ENCODE measurements at places on chromosomes 7 and 10. TPM values are rescaled to one million over a fixed set of nuclear protein-coding genes. Genes with fewer than 3 reads are reported as not detected.

GRCh38 chr10:34001087-34001580, 666.7 kb upstream of the NRP1 start:
- DNase-seq, result no peak

DNA sequence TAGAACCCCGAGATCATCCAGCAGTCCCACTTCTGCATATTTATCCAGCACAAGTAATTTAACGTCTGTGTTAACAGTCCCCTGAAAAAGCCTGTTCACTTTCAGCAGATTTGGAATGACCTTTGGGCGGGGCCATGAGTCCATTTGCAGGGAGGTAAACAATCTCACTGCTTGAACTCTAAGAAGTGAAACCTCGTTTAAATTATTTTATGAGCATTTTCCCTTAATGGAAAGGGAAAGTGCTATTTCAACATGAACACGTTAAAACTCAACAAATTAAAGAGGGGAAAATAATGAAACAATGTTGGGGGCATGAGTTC, 282.8 kb downstream of the GATA3 start:
- no peak for DNase-seq

GRCh38 chr7:81492240-81492639, 277.6 kb downstream of the HGF start:
- no peak for DNase-seq

DNA sequence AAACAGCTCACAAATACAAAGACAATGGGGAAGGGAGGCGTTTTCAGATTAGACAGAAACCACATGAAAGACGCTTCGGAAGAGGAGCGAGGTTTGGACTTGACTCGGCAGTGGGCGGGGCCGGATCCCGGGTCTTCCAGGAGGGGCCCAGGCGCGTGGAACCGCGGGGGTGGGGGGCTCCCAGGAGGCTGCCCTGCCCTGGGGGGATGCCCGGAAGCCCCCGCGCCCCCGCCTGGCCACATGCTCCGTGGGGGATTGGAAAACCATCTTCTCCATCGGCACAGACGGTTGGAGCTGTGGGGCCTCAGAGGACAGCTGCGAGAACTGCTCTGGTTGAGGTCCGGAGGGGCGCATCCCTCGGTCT, 186.0 kb upstream of the SHH start:
- no peak for DNase-seq

- no peak for DNase-seq
These were observed 11.0 kb downstream of the RHBDD2 start for GRCh38 chr7:75889826-75890225.

GRCh38 chr10:87734987-87735827, 75.5 kb downstream of the PAPSS2 start:
- DNase-seq, result no peak

GRCh38 chr7:98474558-98474957, 73.7 kb upstream of the BAIAP2L1 start:
- DNase-seq, result no peak

- DNase-seq, result no peak
These were observed 220.8 kb upstream of the RNF32 start for GRCh38 chr7:156419782-156420181.

- no peak for DNase-seq
These were observed 217.0 kb upstream of the CTBP2 start for GRCh38 chr10:125377368-125377767.

GRCh38 chr7:111588065-111588433, 25.8 kb upstream of the IMMP2L start:
- no peak for DNase-seq

DNA sequence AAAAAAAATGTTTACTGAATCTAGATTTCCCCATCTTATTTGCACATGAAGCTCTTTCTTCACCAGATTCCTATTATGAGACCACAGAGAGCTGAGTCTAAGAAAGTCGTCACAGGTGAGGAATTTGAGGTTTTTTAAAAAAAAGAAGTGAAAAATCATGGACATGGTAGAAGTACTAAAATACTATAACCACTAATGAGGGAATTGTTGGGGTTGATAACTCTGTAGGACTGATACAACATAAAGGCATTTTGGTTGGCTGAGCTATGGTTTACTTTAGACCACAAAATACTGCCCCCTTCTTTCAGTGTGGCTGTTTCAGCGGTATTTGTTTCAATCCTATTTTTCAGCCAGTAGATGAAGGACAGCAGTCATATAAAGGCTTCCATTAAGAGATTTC, 1111.3 kb downstream of the TYW1 start:
- DNase-seq, result no peak

- DNase-seq, result no peak
These were observed 699 bp downstream of the CLIP2 start for GRCh38 chr7:74289659-74290552.

DNA sequence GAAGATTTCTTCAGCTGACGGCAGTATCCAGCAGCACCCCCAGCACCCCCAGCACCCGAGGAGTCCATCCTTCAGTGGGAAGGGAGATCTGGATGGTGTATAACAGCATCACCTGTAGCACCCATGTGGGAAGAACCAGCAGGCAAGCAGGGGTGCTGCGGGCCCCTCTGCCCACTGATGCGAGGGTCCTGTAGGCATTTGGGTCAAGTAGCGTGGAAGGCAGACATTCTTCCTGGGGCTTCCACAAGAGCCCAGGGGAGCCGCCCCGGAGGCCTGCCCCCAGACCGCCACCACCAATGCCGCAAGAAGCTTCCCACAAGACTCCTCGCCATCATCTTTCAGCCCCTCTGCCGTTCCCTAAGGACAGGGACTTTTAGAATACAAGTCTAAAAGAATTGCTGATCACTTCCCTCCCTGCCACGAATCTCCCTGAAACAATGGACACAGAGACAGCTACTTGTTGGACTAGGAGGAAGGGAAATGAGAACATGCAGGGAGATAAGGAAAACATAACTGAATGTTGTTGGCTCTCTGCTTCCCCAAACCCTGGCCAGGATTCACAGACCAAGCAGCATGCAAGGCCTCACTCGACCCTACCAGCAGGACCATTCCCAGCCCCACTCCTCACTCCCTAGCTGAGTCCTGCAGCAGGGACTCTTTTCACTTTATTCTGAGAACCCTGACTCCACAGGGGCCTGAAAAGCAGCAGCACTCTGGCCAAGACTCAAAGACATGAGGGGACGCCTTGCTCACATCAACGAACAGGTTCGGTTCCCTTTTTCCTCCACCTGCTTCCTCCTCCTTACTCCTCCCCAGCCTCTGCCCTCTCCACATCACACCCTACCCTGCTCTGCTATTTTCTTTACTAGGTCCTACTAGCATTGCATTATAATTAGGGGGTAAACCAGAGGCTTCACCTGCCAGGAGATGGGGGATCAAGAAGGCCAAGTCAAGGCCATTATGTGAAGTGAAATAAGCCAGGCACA, 164.5 kb downstream of the HERPUD2 start:
- no peak for DNase-seq

DNA sequence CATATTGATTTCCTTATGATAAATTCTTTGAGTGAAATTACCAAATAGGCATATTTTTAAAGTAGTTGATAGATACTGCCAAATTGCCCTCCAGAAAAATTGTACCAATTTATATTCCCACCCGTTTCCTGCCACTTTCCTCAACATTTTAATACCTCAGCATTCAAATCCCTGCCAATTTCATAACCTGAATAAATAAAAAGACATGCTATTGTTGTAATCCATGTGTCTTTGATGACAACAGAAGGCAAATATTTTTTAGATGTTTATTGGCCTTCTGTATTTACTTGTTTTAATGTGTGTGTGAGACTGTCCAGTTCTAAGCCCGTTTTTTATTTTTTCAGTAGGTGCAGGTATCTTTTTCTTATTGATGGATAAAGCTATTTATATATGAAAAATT, 71.7 kb downstream of the TEX36 start:
- DNase-seq, result no peak

- DNase-seq, result peak; percentile 85
These were observed 8.6 kb upstream of the TAS2R60 start for GRCh38 chr7:143434660-143435059.

- no peak for DNase-seq
These were observed 19.1 kb downstream of the DPYSL4 start for GRCh38 chr10:132205650-132206376.

The RHEB gene
- 63.1 TPM for total RNA-seq

The RSU1 gene
- 32.2 TPM for total RNA-seq

The ACSM6 gene
- total RNA-seq, result not detected
